HCEC 1CT (cell line): ENCODE measurements at places on chromosomes 12 and 14.

- peak; percentile 35 for DNase-seq
Observed at GRCh38 chr14:87896393-87897380, 96.3 kb downstream of the GALC start.

GRCh38 chr14:75926431-75927115 is 55.2 kb downstream of the TGFB3 start:
- no peak for DNase-seq

- no peak for DNase-seq
Observed at GRCh38 chr14:87626266-87626665, 366.7 kb downstream of the GALC start.

- DNase-seq: no peak
Observed at GRCh38 chr12:20448781-20449180, 80.4 kb downstream of the PDE3A start.

DNA sequence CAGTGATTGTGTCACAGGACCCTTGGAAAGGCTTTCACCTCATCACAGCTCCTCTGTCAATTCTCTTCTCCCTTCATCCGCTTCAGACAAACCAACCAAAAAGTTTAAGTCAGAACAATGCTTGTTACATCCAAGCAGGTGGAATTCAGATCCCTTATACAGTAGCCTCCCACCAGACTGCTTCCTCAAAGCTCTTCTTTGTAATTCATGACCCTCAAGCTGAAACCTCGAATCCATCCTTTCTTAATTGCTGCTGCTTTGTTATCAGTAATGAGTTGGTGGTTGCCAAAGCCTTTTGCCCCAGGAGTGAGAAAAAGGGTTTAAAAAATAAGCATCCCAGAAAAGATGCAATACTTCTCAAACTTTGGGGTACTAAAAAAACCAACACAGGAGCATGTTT is 9.5 kb downstream of the BEST3 start:
- no peak for DNase-seq

DNA sequence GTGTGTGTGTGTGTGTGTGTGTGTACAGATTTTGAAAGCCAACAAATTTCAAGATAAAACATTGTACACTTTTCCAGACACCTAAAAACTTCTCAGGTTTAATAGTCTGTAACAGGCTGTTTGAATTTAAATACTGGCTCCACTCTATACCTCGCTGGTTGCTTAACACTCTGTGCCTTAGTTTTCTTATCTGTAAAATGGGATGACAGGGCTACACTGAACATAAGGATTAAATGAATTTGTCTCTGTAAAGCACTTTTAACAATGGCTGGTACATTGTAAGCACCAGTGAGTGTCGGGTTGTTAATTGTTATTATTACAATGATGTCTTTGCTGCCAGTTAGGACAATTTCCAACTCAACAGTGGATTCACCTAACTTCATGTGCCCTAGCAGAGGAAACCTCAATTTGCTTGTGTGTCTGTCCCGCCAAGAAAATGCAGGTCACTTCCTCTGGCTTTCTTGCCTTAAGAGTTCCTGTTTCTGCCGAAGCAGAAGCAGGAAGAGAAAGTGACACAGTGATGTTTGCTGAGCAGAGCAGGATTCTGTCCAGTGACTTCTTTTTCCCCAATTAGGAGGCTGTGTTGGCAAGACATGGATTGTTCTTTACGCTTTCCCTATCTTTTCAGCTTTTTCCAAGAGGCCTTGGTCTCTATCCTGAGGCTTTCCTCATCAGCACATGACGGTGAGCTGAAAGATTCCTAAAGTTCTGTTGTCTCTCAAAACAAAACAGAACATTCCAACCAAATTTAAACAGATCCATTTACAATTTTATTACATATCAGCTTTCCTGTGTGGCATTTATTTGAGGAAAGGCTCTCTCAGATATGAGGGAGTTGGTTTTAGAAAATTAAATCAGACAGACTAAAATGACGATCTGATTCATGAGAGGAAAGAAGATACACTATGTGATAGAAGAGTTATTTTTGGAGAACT is 154.1 kb upstream of the ATP2B1 start:
- no peak for DNase-seq

- DNase-seq: no peak
Observed at GRCh38 chr12:71161591-71161990, 3.8 kb upstream of the TSPAN8 start.

GRCh38 chr14:61090432-61091216 is 109.6 kb downstream of the SLC38A6 start:
- no peak for DNase-seq
